ENCODE measurements at places on chromosomes 7 and 10.

- peak; percentile 83 for DNase-seq
Measured at GRCh38 chr10:46218921-46219320, 67.9 kb upstream of the ANTXRL start.

GRCh38 chr7:70829221-70830059, 302.5 kb upstream of the GALNT17 start:
- DNase-seq: peak; percentile 81

DNA sequence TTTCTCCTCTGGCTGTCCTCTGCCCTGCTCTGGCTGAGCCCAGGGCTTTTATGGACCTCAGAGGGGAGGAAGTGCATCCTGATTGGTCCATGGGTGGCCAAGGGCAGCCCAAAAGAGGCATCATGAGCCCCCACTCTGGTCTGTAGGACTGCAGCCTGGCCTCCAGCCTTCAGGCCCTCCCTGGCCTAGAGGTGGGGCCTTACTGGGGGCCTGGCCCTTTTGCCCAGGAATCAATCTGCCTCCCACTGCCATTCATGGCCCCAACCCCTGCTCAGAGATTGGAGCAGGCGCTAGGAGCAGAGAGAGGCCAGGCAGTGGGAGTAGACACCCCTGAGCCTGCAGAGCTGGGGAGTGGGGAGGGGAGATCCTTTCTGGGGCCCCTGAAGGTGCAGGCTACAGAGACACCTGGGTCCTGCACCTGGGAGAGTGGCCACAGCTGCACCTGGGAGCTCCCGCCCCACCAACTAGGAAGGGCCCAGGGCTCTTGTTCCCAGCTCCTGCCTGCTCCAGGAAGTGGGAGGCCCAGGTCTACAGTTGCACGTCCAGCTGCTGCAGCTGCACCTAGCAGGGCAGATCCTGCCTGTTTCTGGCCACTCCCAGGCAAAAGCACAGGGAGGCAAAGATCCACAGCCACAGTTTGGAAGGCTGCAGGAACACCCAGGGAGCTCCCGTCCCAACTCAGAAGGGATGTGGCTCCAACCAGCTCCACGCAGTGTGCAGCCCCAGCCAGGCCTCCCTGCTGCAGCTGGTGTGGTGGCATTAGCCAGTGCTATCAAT, 6.4 kb upstream of the DYNC2I1 start:
- no peak for DNase-seq

GRCh38 chr7:99707096-99707495, 27.3 kb upstream of the CYP3A5 start:
- DNase-seq: no peak

- DNase-seq: no peak
Measured at GRCh38 chr7:96311967-96312366, 9.9 kb downstream of the SLC25A13 start.

GRCh38 chr7:57769131-57769530, 319.2 kb downstream of the ZNF716 start:
- DNase-seq: no peak

DNA sequence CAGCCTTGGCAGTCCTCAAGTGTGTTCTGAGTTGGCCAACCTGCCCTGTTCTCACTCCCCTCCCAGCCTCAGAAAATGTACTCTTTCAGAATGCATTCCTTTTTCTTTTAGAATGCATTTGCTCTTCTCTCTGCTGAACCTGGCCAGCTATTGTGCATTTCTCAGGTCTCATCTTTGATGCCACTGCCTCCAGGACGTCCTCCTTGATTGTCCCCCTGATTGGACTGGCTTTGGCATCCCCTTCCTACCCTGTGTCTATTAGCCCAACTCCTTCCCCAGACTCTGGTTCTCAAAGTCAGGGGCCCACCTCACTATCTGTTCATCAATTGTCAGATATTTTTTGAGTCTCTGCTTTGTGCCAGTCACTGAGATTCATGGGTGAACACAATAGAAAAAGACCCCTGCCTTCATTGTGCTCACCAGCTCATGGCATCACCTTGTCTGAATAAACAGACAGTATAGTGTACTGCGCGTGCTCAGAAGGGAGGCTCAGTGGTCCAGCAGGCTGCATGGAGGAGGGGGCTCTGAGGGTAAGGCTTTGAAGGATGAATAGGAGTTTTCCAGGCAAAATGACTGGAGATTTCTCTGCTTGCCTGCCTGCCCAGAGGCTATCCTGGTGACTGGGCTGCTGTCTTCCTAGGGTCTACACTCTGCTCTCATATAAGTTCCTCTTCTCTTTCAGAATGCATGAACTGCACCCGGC, 96.5 kb downstream of the MYL10 start:
- DNase-seq: no peak

- no peak for DNase-seq
Measured at GRCh38 chr7:2266911-2267310, 24.9 kb downstream of the NUDT1 start.

DNA sequence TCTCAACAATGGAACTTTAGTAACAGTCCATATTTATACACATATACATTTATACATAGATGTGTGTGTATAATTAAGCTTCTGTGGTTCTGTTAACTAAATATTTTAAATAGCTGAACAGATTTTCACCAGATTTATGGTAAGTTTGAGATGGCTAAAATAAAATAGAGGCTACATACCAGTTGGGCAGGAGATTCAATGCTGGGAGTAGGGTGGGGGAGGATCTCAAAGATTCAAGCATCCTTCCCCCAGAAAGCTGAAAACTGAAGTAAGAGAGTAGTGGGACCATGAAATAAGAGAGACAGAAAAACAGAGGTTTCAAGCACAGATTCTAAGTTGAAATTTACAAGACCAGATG, 14.0 kb downstream of the LRRC17 start:
- DNase-seq: no peak

DNA sequence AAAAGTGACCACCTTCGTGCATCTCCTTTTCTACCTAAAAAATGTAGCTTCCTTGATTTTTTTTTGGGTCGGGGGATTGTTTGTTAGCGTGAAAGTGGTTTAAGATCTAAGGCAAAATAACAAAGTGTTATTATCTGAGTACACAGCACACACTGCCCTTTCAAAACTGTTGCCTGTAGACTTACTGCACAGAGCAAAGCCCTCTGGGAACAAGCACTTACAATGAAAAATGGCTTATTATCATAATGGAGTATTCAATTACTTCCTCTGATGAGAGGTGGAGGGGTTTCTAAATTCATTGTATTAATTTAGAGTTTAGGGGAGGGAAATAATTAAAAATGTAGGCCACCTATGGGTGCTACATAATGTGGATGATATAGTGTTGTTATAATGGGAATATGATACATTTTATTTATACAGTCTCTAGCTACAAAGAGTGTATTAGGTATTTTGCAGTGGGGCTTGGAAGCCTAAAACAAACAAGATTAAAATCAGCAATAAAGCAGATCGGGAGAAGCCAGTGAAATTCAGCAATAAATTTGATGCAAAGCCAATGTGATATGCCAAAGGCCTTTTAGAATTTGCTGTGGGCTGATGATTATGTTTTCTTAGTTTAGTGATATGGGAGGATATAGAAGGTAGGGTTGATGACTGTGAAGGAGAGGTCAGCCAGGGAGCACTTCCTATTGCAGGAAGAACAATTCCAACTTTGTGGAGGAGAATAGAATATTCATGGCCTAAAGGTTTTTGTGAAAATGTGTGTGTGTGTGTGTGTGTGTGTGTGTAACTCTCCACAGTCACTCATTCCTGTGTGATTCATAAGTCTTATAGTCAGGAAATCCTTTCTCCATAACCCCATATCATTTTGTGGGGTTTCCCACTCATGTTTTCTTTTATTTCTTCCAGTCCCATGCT, 17.7 kb upstream of the EXOC4 start:
- DNase-seq: no peak

DNA sequence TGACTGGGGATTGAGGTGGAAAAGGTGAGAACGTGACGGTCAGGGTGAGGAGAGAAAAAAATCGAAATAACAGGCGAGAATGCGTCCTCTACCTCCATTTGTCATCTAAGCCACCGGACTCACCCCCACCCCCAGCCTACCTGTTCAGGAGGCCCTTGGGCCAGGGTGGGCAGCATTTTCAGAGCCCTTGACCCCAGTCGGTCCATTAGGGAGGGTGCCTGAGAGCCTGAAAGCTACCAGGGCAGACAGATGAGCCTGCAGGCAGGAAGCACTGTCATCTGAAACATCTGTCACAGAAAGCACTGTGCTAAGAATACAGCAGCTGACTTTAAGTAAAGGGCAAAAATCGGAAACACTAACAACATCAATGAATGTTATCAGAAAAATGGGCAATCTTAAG, 47.0 kb downstream of the MAD1L1 start:
- DNase-seq: peak; percentile 75

DNA sequence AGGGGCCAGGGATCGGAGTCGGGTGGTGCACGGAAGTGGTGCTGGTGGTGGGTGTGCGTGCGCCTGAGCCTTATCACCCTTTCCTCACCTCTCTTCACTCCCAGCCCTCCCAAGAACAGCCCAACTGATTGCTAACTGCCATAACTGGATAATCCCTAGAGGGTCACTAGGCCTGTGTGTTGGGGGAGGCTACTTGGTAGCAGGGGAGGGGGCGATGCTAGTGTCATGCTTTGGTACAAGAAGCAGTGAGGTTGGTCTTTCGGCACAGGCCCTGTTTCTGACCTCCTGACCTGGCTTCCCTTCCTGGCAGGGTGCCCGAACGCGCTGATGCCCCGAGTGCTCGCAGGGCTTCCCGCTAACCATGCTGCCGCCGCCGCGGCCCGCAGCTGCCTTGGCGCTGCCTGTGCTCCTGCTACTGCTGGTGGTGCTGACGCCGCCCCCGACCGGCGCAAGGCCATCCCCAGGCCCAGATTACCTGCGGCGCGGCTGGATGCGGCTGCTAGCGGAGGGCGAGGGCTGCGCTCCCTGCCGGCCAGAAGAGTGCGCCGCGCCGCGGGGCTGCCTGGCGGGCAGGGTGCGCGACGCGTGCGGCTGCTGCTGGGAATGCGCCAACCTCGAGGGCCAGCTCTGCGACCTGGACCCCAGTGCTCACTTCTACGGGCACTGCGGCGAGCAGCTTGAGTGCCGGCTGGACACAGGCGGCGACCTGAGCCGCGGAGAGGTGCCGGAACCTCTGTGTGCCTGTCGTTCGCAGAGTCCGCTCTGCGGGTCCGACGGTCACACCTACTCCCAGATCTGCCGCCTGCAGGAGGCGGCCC, 652 bp downstream of the KAZALD1 start:
- DNase-seq: peak; percentile 59

DNA sequence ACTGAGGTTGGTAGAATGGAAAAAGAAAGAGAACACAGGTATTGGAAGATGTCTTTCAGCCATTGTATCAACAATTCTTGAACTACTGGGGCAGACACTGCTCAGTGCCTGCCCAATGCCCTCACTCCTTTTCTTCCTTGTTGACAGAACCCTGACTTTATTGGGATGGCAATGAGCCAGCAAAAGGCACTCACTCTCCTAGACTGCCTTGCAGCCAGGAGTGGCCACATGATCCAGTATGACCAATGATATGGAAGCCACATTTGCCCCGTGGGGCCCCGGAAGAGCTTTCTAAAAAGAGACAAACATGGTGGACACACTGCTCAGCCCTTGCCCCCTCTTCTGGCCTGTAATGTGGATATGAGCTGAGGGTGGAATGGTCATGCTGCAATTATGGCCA, 88.6 kb upstream of the ZNF716 start:
- no peak for DNase-seq

DNA sequence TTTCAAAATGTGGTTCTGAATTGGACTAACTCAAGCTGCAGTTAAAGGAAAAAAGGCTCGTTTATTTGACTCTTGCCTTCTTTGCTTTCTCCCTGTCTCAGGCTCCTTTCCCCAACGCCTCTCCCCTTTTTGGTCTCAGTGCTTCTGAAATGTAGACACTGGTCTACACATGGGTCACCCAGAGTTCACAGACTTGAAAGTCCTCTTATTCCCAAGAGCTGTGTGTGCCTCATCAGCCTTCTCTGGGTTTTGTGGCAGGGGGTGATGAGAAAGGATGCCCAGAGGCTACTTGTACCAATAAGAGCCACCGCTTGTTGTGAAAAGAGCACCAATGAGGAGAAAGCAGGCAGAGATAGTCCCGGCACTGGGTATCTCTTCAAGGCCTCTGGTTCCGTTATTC, 125.7 kb downstream of the BICC1 start:
- no peak for DNase-seq

DNA sequence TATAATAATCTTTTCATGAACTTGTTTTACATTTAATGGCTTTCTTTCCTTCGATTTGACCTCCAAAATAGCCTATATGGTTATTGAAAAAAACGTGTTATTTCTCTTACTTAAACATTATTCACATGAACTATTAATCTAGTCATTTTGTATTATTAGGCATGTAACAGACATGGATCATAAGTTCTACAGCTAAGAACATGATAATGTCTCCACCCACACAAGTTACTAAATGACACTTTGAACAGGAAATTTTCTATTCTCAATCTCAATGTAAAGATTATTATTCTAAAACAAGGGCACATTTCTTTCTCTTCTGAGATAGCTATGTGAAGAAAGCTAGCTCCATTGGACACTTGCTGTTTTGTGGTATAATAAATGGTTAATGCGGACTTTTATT, 10.0 kb downstream of the LAMB4 start:
- no peak for DNase-seq

GRCh38 chr10:18659819-18660535, 746 bp downstream of the ARL5B start:
- DNase-seq: peak; percentile 27

GRCh38 chr7:123600876-123601275, 745 bp upstream of the ASB15 start:
- DNase-seq: no peak

- peak; percentile 60 for DNase-seq
Measured at GRCh38 chr7:107463139-107464078, 6.4 kb upstream of the GPR22 start.

DNA sequence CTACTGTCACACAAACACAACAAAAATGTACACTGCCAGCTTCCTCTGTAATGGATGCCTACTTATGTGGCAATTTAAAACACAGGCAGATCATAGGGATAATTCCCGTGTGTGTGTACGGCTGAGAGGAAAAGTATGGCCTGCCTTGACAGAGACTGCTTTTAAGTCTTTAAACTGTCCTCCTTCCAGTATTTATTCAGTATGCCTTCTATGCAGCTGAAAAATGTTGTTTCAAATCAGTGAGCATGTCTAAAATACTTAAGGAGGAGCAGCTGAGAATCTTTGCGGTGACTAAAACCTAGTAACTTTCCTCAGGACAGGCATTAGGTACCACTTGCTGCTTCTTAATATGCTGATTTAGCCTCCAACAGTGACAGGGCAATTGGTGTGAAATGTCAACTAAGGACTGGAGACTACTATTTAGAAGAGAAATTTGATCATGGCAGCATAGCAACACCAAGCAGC, 126.3 kb downstream of the CACNA2D1 start:
- no peak for DNase-seq

GRCh38 chr7:121160150-121161008, 168.4 kb upstream of the WNT16 start:
- DNase-seq: no peak

DNA sequence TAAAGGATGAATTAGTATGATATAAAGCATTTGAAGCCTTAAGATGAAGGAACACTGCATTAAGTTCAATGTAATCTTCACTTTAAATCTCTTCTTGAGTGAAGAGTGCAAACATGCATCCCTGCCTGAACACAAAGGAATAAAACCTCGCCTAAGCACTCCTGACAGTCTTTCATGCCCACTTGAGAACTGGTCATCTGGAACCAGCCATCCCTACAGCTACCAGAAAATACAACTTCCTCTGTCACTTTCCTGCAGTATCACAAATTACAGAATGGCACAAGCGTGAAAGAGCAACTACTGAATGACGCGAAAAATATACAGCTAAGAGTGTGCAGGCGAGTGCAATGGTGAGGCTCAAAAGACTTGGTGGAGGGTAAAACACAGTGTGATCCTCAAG, 1079.9 kb downstream of the CNTNAP2 start:
- DNase-seq: no peak

- no peak for DNase-seq
Measured at GRCh38 chr10:44635176-44635575, 250.3 kb upstream of the CXCL12 start.

GRCh38 chr7:100407285-100408180, 21.0 kb downstream of the ZCWPW1 start:
- peak; percentile 75 for DNase-seq

Data from SK-N-SH (cell line).